B cell (primary cell): ENCODE measurements at places on chromosomes 13 and 19. TPM values are rescaled to one million over a fixed set of nuclear protein-coding genes. Genes with fewer than 3 reads are reported as not detected.
A peak's percentile ranks its signal among the peaks of the same experiment; 100 is the strongest.

DNA sequence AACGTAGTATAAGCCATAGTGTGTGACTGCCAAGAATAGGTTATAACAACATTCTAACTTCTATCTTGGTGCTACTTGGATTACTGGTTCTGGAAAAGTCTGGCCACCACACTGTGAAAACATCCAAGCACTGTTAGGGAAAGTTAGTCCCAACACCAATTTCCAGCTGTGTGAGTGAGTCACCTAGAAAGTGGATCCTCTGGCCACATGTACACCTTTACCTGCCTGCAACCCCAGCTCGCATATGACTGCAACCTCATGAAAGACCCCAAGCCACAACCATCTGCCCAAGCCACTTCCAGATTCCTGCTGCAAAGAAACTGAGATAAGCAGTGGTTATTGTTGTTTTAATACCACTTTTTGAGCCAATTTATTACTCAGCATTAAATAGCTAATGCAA lies 404.5 kb downstream of the KCTD12 start:
- no peak overlapping the region for H3K4me3 ChIP-seq
- no peaks in the 10 kb centered on the region for H3K27me3 ChIP-seq
- DNase-seq, result no peak
- H3K36me3 ChIP-seq, result no peaks in the 10 kb centered on the region
- no peak overlapping the region for H3K27ac ChIP-seq

- peaks cover 66% of the 10 kb centered on the region for H3K4me1 ChIP-seq
- DNase-seq, result no peak
- no peaks in the 10 kb centered on the region for H3K27me3 ChIP-seq
- H3K4me3 ChIP-seq, result no peak overlapping the region
Measured at GRCh38 chr13:114149774-114150740, 17.6 kb upstream of the RASA3 start.

DNA sequence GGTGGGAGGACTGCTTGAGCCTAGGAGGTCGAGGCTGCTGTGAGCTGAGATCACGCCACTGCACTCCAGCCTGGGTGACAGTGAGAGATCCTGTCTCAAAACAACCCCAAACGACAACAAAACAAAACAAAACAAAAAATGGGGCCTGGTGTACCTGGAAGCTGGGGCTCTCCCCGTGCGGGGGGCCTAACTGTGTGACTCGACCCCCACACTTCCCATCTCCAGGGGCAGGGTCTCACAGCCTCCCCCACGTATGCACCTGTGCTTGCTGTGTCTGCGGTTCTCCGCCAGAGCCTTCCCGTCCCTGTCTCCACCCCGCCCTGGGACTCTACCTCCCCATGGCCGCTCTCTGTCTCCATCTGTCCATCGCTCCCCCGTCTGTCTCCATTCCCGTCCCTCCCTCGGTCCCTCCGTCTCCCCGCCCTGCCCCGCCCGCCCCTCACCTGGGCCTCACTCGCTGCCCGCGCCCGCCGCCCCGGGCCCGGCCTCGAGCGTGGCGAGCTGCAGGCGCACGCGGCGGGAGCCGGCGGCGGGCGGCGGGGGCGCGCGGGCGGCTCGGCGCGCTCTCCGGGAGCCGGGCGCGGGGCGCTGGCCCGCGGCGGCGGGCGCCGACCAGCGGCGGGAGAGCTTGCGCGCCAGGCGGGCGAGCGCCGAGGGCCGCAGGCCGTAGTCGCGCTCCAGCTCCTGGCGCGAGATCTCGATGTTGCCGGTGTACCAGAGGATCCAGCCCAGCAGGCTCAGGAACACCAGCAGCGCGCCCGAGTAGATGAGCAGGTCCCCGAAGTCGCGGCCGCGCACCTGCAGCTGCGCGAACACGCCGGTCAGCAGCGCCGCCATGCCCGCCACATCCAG lies 587 bp downstream of the TMEM238 start:
- no peak overlapping the region for H3K27ac ChIP-seq
- no peaks in the 10 kb centered on the region for H3K27me3 ChIP-seq
- peak overlapping the region; percentile 97 for H3K4me3 ChIP-seq
- H3K4me1 ChIP-seq, result peaks cover 35% of the 10 kb centered on the region
- peak; percentile 46 for DNase-seq
- H3K36me3 ChIP-seq, result no peaks in the 10 kb centered on the region

DNA sequence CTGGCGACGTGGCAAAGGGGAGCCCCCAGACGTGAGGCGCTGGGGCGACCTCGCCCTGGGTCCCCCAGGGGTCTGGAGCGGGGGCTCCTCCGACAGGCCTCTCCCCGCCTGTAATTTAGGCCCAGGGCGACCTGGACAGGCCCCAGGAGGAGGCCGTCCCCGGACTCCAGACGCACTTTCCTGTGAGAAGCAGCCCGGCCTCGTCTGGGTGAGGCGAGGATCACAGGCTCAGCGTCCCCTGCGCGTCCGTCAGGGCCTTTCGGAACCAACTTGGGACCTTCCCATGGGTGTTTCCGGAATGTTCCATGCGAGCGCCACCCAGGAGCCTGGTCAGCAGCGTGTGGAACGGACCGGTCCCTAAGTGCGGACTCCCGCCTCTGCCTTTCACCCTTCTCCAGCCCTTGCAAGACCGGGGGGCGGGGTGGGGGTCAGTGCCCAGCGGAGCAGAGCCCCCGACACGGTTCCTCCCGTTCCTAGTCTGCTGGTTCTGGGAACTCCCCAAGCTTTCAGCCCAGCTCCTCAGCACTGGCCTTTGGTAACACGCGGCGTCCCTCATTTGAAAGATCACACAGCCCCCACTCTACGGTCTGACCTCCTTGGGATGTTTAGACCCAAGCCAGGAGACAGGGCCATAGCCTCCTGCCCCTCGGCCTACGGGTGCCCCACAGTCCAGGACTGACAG lies 1.1 kb upstream of the GRTP1 start:
- peaks cover 10% of the 10 kb centered on the region for H3K4me1 ChIP-seq
- DNase-seq, result no peak

- no peaks in the 10 kb centered on the region for H3K36me3 ChIP-seq
- DNase-seq, result no peak
- H3K4me1 ChIP-seq, result peaks cover 17% of the 10 kb centered on the region
- peaks cover 19% of the 10 kb centered on the region for H3K27me3 ChIP-seq
Measured at GRCh38 chr19:17326595-17326966, 8.1 kb downstream of the ANO8 start.

DNA sequence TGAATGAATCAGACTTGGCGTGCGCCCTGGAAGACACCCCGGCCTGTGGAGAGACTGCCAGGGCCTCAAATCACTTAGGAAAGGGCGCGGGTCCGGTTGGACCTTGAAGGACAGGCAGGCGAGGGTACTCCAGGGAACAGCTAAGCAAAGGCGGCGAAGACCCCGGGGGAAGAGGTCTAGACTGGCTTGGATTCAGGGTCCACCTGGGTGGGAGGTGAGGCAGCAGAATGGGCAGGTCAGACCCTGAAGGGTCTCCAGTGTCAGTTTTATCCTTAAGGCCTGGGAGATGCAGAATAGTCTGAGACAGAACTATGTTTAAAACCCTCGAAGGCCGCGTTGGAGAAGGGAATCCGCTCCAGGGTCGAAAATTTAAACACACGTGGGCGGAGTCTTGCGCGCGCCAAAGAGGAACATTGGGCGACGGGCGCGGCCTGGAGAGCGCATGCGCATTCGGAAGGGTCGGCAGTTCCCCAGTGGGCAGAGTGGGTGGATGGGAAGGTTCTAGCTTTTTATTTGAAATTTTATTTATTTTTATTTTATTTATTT lies 567 bp upstream of the SMG9 start:
- H3K27ac ChIP-seq, result peak overlapping the region; percentile 93
- no peaks in the 10 kb centered on the region for H3K36me3 ChIP-seq
- DNase-seq, result peak; percentile 88
- H3K27me3 ChIP-seq, result no peaks in the 10 kb centered on the region

DNA sequence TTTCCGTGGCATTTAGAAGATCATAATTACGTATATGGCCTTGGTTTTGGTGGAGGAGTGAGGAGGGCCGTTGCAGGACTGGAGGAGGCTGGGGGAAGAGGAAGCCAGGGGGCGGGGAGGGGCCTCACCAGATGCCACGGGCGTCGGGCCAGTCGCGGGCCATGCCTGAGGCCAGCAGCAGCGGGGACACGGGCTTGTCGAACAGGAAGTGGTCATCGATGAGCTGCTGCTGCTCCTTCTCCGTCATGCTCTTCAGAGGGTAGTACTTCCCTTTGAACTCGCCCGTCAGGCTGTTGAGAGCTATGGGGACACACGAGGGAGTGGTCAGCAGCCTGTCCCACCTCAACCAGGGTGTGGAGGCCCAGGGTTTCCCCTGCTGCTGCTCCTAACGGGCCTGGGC lies 11.1 kb downstream of the CKM start:
- H3K4me3 ChIP-seq, result no peak overlapping the region
- H3K4me1 ChIP-seq, result no peaks in the 10 kb centered on the region
- no peak overlapping the region for H3K27ac ChIP-seq
- H3K27me3 ChIP-seq, result no peaks in the 10 kb centered on the region
- no peaks in the 10 kb centered on the region for H3K36me3 ChIP-seq

DNA sequence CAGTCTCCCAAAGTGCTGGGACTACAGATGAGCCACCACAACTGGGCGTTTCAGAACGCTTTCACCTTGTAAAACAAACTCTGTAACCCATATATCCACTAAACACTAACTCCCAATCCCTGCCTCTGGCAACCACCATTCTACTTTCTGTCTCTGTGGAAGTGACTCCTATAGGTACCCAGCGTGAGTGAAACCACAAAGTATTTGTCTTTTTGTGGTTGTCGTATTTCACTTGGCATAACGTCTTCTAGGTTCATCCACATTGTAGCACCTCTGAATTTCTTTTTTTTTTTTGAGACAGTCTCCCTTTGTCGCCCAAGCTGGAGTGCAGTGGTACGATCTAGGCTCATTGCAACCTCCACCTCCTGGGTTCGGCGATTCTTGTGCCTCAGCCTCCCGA lies 44.8 kb downstream of the BRD4 start:
- no peak overlapping the region for H3K4me3 ChIP-seq
- H3K27me3 ChIP-seq, result no peaks in the 10 kb centered on the region
- peak overlapping the region; percentile 67 for H3K27ac ChIP-seq

Gene FBXO17
- not detected in 2 replicates for polyA plus RNA-seq

Gene FPR2
- 0.04 TPM in 1 of 2 replicates, not detected in the other for polyA plus RNA-seq

Gene SLC6A16
- polyA plus RNA-seq, result 16.9 and 22.3 TPM in 2 replicates

Gene ZNF460
- 8.4 and 15.3 TPM in 2 replicates for polyA plus RNA-seq

Gene MYBPC2
- 1.7 and 2.2 TPM in 2 replicates for polyA plus RNA-seq

Gene SH2D3A
- polyA plus RNA-seq, result 54.1 and 61.1 TPM in 2 replicates

Gene PPM1N
- 6.5 and 6.8 TPM in 2 replicates for polyA plus RNA-seq
